Mononuclear cell (primary cell): ENCODE measurements at places on chromosomes 12 and 14. TPM values are rescaled to one million over a fixed set of nuclear protein-coding genes. Genes with fewer than 3 reads are reported as not detected.

Gene PIWIL1
- total RNA-seq = not detected

Gene CHGA
- total RNA-seq = not detected

Gene ITGA7
- total RNA-seq = 2.0 TPM

Gene NKX2-1
- total RNA-seq = not detected

Gene ATL1
- total RNA-seq = 5.7 TPM

Gene KLRG1
- total RNA-seq = 23.6 TPM

Gene LRRC10
- not detected for total RNA-seq

Gene AQP2
- not detected for total RNA-seq

Gene TMEM30B
- total RNA-seq = 5.8 TPM

Gene TEX22
- total RNA-seq = 0.10 TPM

Gene ATP2B1
- 408 TPM for total RNA-seq

Gene CCND2
- total RNA-seq = 60.7 TPM

Gene TSPAN8
- not detected for total RNA-seq

Gene TRIAP1
- total RNA-seq = 25.6 TPM

Gene NRXN3
- total RNA-seq = under 0.01 TPM

Gene DLGAP5
- 0.84 TPM for total RNA-seq

Gene ABCD2
- 4.8 TPM for total RNA-seq

Gene OR6C76
- not detected for total RNA-seq
